ENCODE measurements at places on chromosomes 13 and 19. TPM values are rescaled to one million over a fixed set of nuclear protein-coding genes. Genes with fewer than 3 reads are reported as not detected.
A peak's percentile ranks its signal among the peaks of the same experiment; 100 is the strongest.

MEIS3 gene
- 0.26 TPM for total RNA-seq

ZNF878 gene
- total RNA-seq, result 0.57 TPM

ZFP82 gene
- total RNA-seq, result 3.7 TPM

ERCC5 gene
- 53.6 TPM for total RNA-seq

KBTBD7 gene
- total RNA-seq, result 4.1 TPM

CERS4 gene
- total RNA-seq, result 24.3 TPM

CGB2 gene
- not detected for total RNA-seq

CYP4F2 gene
- not detected for total RNA-seq

KCNC3 gene
- 6.2 TPM for total RNA-seq

CYP2A7 gene
- not detected for total RNA-seq

DNA sequence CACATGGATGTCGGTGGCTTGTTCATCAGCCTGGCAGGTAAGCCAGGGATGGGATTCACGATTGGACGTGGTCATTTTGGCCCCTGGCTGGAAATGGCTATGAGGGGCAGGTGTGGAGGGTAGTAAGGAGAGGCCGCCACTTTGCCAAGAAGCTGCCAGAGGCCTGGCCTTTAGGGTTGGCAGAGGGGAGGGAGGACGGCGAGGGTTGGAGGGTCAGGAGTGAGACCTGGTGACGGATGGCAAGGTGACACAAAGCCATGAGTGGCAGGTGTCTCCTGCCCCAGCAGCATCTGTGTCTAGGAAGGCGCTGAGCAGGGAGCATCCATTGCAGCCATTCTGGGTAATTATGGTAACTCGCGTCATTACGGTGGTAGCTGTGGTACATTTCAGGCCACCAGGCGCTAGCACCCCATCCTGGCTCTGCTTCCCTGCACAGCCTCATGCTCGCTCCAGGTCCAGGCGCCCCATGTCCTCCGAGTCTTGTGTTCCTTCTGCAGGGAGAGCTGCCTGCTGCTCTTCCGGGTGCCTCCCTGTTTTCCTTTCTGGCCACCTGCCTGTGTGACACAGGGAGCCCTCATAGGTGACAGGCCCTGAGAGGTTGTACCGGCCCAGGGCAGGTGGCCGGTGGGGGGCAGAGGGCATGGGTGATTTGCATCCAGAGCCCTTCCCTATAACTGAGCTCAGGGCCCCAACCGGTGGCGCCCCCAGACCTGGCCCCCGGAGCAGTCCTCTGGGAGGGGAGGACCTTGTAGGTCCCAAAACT lies 4.2 kb downstream of the SSBP4 start:
- DNase-seq, result no peak

GRCh38 chr19:28641395-28641794 lies 571.6 kb downstream of the UQCRFS1 start:
- no peak for DNase-seq

DNA sequence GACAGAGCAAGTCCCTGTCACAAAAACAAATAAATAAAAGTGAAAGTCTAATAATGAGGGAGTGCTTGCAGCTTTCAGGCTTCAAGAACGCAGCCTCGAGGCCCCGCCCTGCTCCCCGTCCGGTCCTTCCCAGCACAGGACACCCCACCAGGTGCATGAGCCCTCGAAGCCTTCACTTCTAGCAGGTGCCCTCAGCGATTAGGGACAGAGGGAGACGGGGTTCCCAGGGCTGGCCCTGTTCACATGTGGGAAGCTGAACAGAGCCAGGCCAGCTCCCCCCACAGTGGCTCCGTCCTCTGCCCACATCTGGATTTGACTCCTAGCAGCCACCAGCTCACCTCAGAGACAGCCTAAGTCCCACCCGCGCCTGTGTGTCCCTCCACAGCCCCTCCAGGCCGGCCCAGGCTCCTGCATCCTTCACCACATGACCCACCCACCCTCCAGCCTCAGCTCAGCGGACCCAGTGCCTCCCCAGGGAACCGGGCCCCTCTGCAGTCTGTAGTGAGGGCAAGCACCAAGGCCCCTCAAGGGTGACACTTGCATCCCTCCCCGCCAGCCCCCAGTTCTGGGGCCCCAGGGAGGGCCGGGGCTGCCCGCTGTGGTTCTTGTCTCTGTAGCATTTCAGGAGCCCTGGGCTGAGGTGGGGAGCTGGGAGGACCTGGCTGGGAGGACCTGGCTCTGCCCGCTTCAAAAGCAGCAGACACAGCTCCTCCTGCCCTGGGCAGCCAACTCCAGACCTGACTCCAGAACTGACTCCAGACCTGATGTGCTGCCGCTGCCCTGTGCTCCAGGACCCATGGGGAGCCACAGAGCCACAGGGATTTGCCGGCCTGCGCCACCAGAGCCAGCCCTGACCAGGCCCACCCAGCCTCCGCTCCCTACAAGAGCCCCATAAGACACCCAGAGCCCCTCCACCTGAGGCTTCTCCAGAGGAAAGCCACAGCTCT lies 27.2 kb downstream of the GPX4 start:
- peak; percentile 72 for DNase-seq

- no peak for DNase-seq
Observed at GRCh38 chr19:18503971-18504885, 17.6 kb downstream of the ELL start.

DNA sequence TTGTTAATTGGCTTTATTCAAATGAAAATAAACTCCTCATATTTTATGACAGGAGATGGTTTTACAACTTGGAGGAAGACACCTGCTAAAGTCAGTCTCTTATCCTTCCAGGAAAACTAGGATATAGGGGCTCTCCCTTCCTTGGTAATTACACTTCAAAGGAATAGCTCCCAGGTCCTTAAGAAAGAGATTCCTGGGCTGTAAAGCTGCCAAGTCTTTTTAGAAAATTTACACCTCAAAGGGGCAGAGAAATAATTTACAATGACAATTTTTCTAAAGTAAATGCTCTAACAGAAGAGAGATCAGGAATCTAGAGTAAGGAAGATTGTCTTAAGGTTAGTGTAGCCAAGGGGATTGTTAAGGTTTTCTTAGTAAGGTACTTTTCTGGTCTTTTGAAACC lies 1359.0 kb downstream of the OLFM4 start:
- no peak for DNase-seq

DNA sequence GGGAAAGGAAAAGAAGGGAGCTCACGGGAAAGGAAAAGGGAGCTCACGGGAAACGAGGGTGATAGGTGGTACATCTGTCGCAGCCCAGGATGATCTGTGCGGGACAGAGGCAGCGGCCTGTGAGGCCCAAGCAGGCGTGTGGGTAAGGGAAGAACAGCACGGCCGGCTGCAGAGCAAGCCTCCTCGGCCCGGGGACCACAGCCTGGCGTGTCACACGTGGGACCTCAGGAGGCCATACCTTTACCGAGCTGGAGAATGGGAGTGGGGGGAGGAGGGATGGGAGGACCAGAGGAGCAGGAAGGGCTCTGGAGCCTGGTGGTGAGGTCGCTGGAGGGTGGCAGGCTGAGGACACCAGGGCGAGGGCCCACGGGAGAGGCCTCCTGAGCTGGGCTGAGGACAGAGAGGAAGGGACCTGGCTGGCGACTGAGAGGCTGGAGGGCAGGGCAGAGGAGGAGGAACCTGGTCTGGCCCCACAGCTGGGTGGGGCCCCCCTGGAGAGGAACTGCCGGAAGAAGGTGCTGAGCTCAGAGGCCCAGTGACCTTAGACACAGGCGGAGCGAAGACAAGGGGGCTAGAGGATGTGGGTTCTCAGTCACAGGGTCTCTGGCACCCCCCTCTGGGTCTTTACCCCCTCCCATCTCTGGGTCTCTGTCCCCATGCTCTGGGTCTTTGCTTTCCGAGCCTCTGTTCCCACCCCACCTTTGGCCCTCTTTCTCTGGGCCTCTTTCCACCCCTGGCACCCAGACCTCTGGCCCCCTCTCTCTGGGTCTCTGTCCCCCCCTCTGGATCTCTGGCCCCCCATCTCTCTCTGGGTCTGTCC lies 2.9 kb upstream of the FTL start:
- peak; percentile 63 for DNase-seq

DNA sequence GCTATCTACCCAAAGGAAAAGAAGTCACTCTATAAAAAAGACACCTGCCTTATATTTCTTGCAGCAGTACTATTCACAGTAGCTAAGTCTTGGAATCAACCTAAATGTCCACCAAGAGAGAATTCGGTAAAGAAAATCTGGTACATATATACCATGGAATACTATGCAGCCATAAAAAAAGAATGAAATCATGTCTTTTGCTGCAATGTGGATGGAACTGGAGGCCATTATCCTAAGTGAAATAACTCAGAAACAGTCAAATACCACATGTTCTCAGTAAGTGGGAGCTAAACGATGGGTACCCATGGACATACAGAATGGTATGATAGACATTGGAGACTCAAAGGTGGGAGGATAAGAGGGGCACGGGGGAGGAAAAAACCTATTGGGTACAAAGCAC lies 82.5 kb upstream of the KCTD15 start:
- DNase-seq, result no peak

- no peak for DNase-seq
Observed at GRCh38 chr19:51277112-51277511, 26.2 kb downstream of the SIGLECL1 start.

GRCh38 chr19:1864480-1865171 lies 1.2 kb upstream of the KLF16 start:
- DNase-seq, result peak; percentile 78

DNA sequence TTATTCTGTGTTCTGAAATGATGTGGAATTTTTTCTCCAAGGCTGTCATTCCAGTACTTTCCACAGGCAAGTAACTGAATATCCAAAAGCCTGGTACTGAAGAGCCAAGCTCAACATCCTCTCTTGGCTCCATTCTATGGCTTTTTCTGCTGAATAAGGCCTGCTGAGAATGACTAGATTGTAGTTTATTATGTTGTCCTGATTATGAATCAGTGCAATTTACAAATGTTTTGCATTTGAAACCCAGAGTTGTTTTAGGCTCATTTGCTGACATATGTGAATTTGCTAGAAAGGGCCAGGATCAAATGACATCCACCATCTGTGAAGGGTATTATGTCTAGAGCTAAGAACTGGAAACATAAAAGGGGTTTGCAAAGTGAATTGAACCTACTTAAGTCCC lies 596.6 kb downstream of the KCTD12 start:
- DNase-seq, result no peak

- DNase-seq, result no peak
Observed at GRCh38 chr13:31859571-31859970, 120.2 kb downstream of the RXFP2 start.

DNA sequence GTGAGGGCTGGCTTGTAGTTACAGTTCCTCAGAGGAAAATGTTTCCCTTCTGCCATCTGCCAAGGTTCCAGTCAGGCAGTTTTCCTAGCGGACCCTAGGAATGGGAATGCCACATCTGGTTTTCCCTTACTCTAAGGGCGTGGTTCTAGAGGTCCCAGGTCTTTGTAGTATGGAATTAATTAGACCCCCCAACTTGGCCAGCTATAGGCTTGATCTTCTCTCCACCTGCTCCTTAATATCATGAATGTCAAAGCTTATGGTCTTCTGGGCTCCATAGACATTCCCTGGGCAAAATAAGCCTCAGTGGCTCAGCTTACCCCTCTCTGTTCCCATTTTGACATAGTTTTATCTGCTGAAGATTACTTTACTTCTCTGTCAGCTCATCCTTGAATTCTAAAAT lies 70.0 kb downstream of the ZNF568 start:
- DNase-seq, result no peak

- no peak for DNase-seq
Observed at GRCh38 chr13:49410006-49410405, 33.9 kb downstream of the CAB39L start.

DNA sequence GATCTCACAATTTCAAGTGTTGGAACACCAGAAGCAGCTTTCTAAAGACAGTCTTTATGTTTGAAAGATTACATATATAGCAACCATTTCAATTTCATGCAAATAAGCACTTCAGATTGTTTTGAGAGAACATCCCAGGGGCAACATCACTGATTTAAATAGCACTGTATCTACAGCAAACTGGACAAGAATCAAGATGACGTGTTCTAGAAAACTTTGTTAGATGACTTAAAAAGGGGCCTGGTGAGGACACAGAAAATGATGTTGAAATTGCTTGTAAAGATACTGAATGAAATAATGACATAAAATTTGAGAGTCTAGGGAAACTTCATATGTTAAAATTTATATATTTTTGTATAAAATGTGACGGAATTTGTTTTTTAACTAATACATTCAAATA lies 277.1 kb downstream of the KLF12 start:
- DNase-seq, result no peak

DNA sequence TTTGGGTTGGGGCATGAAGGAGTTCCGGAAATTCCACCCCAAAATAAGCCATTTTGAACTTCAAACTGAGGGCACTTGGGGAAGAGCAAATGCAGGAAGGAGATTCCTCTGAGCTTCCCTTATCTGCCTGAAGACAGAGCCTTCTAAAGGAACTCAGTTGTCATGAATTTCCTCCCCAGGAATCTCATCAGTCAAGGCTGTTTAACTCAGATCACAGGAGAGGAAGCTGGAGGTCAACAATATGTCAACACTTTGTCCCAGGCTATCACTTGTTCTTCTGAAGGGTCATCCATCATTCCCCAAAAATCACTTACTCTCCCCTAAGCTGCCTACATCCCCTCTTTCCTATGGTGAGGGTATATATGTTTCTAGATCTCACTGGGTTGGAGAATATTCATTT lies 26.0 kb upstream of the CHST8 start:
- no peak for DNase-seq

DNA sequence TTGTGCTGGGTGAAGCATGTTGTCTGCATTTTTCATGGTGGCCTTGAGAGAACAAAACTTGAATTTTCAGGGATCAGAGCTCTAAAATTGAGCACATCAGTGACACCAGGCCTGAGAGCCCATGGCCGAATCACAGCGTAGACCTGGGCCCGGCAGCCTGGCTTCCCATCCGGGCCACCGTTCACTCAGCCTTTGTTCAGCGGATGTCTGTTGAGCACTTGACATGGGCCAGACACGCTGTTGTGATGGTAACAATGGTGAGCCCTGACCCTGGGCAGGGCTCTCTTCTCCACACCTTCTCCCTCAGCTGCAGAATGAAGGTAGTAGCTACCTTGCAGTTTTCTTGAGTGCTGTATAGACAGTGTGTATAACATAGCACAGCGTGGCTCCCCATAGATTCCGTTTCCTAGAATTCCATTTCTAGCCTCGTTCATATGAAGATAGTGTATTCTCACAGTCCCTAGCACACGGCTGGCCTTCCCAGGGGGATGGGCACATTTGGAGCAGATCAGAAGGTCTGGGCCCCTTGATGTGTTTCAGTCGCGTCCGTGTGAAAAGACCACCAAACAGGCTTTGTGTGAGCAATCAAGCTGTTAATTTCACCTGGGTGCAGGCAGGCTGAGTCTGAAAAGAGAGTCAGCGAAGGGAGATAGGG lies 75.3 kb downstream of the RAB20 start:
- no peak for DNase-seq

DNA sequence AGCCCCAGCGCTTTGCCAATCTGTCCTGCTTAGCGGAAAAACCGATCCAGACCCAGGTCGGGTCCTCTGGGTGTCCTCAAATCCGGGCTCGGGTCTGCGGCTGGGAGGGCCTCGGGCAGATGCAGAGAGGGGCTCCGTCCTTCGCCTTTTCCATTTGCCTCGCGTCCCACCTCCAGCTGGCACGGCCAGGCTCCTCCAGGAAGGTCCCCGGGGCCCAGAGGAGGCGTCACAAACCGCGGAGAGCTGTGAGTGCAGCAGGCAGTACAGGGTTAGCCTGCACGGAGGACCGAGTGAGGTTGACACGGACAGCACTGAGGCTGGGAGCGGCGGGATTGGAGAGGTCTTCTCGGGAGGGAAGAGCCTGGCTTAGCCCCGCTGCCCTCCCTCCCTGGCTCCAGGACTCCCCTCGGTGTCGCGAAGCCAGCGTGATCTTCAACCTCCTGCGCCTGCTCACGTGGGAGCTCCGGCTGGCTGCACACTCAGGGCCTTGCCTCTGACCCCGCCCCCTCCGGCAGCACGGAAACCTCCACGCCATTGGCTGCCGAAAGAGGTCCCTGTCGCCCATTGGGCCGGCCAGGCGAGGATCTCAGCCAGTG lies 2.8 kb upstream of the IFNL2 start:
- DNase-seq, result peak; percentile 15

GRCh38 chr19:51493776-51494175 lies 7.8 kb downstream of the SIGLEC12 start:
- DNase-seq, result no peak
